H4 (cell line): ENCODE measurements at places on chromosomes 6 and 20.

- no peak for DNase-seq
Observed at GRCh38 chr6:154390034-154390433, 33.4 kb upstream of the IPCEF1 start.

DNA sequence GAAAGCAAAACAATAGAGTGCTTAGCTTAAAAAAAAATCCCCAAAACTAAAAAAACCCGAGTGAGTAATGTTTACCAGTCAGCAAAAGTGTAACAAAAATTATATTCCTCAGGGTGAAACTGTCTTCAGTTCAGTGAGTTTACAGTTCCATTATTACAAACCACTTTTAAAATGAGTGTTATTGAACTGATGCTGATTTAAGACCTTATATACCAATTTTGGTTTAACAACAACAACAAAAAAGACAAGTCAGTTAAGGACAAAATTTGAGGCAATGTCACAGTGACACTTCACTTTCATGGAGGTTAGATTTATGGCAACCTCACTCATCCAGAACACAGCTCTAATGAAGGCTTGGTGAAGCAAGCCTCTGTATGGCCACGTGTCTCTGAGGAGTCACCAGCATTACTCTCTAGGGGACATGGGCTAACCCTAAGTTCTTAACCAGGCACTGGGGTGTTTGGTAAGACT lies 630.8 kb downstream of the PHF3 start:
- peak; percentile 39 for DNase-seq

DNA sequence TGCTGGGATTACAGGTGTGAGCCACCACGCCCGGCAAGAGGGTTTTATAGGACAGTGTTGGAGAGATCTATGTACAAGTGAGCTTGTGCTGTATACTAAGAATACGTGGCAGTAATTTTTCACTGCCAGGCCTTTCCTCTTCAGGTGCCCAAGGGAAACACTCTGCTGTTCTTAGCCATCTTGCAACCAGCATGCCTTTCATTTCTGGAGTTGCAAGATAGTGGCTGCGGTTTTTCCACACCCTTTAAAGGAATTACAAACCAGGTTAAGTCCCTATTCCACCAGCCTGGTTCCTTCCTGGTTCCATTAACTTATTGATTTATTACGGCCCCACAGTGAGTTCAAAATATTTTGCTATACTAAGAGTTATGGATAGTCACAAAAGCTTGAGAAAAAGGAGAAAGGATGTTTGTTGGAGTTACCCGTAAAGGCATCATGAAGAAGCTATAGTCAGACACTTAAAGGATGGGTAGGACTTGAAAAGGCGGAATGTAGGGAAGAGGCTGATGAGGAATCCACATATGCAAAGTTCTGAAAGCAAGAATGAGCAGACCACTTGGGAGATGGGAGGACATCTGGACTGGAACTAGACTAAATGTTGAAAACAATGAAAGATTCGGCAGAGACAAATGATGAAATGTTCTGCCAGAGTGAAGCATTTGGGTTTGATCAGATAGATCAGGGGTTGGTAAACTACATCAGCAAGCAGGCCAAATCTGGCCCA lies 61.4 kb upstream of the ASIP start:
- no peak for DNase-seq

DNA sequence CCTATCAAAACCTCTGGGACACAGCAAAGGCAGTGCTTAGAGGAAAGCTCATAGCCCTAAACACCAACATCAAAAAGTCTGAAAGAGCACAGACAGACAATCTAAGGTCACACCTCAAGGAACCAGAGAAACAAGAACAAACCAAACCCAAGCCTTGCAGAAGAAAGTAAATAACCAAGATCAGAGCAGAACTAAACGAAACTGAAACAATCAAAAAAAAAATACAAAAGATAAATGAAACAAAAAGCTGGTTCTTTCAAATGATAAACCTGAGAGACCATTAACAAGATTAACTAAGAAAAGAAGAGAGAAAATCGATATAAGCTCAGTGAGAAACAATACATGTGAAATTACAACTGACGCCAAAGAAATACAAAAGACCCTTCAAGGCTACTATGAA lies 34.8 kb upstream of the RUNX2 start:
- DNase-seq, result no peak
